ENCODE measurements at places on chromosomes 7 and 10.

- no peak for DNase-seq
Observed at GRCh38 chr10:132104062-132104461, 38.3 kb downstream of the JAKMIP3 start.

DNA sequence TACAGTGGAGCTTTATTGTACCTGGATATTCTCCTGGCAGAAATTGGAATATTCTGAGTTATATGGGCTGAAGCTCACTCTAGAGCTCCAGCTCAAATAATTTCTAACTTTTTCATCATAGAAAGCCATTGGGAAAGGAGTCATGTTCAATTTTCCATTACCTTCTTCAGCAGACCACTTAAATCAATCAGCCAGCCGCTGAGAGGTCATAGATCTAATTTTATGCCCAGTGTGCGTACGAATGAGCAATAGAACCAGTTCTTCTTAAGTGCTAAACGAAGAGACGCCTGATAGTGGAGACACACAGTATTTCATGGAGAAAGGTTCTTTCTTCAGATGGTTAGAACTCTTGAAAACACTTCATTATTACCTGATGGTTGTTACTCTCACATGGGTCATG, 35.0 kb upstream of the DNAJB12 start:
- DNase-seq = no peak

DNA sequence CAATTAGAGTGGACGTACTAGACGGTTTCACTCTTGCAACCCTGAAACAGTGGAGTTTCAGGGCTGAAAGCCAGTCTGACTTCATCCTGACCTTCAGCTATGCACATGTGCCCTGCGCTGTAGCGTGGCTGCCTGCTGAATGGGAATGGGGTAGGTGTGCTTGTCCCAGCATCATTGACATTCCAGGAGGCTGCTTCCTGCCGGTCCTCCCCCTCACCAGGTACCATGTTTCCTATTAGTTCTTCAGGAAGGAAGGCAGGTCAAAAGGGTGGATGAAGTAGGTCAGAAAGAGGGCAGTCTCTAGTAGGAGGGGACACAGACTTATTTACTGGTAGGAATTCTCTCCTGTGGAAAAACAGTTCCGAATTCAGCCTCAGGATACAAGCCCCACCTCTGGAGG, 551.8 kb upstream of the GALNT17 start:
- DNase-seq = no peak

- no peak for DNase-seq
Observed at GRCh38 chr7:118158766-118159165, 25.2 kb upstream of the LSM8 start.

GRCh38 chr7:151694828-151695580, 175.3 kb upstream of the RHEB start:
- no peak for DNase-seq

DNA sequence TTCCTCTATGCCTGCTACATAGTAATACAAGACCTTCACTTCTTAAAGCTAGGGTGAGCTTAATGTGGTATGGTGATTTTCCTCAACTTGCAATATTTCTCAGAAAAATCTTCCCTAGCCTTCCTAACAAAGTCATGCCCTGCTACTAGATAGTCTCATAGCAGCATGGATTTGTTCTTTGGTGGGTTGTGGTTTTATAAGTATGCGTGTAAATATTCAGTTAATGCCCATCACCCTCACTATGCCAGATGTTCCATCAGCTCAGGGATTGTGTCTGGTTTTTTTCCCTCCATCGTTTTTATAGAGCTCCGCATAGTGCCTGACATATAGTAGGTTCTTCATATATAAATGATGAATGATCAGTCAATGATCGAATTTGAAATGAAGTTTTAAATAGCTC, 182.8 kb downstream of the CREB5 start:
- DNase-seq = no peak

DNA sequence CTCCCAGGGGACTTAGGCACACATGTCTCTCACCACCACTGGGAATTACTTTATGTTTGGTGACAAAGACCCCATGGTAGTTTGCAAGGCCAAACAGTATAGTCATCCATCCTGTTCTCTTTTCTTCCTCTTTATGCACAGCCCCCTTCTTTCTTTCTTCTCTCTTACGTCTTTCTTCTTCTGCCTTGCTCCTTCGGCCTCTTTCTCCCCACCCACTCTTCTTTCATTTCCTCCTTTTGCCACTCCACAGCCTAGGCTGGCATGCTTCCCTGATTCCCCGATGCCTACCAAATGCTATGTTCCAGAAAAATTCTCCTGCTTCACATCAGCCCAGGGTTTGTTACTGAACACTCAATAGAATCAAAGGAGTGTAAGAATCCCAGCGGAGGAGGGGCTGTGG, 62.4 kb upstream of the MKLN1 start:
- DNase-seq = no peak

- no peak for DNase-seq
Observed at GRCh38 chr10:93408783-93409182, 73.4 kb downstream of the MYOF start.

DNA sequence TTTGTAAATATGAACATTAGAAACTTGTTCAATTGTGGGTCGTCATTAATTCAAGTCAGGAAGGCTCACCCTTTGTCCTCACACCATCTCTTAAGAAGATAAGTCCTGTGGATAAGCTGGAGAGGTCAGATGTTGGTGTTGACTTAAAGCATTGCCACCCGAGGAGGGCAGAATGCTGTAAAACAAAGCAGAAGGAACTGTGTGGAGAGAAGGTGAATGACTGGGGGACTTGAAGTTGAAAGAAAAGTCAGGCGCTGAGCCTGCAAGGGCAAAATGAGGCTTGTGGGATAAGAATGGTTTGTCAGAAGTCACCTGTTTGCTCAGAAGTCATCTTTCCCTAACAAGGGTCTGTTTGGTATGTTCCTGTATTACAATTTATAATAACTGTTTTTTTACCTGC, 9.1 kb downstream of the RPA3 start:
- DNase-seq = no peak

DNA sequence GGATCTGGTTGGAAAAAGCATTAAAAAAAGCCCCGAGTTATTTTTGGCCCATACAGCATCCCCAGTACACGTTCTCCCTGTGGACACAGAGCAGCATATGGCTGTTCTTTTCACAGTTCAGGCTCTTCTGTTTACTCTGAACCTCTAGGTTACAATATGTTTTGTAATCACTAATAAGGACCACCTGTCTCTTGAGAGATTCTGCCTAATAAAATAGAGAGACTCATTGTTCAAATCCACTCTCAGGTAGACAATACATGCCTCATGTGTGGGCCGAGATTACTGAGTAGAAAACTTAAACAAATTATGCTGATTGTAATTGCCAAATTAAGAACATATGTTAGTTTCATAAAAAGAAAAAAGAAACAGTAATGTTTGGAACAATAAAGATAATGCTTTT, 647.7 kb downstream of the GRM8 start:
- no peak for DNase-seq

DNA sequence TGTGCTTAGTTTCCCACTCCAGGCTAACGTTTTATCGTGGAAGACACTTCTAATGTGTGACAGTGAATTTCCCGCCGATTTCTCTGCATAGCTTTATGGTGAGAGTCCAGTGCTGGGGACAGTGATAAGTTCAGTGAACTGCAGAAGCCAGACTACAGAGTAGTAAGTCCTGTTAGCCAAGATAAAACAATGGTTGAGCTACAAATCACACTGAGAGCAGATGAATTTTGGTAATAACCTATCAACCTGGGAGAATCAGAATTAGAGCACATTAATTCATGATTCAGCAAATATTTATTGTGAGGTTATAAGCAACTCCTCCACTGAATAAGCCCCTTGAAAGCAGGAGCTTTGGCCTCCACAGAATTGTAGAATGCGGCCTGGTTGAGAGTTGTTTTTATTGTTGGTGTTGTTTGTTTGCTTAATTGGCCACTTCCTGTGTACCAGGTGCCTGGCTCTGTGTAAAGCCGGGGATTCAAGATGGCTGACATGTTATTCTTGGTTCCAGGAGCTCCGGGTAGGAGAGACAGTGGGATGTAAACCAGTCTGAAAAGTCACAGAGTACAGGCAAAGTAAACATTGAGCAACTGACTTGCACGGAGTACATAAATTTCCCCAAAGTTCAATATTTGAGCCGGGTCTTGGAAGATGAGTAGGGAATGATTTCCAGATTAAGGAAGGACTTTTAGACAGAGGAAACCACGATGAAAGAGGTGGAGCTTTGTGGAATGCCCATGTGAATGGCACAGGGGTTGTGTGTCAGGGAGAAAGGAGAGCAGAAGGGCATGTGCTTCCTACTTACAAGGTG, 112.7 kb downstream of the SNX10 start:
- DNase-seq = no peak

DNA sequence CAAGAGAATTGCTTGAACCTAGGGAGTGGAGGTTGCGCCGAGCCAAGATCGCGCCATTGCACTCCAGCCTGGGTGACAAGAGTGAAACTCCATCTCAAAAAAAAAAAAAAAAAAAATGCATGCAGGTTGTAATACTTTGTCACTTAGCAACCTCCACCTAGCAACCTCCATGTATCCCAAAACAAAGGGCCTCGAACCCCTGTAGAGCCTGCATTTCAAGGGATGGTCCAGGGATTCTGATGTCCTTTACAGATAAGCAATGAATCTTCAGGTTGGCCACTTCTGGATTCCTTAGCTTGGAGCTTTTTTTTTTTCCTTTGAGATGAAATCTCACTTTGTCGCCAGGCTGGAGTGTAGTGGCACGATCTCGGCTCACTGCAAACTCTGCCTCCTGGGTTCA, 1211.0 kb downstream of the TYW1 start:
- no peak for DNase-seq

- no peak for DNase-seq
Observed at GRCh38 chr10:5775685-5776084, 37.5 kb downstream of the GDI2 start.
